Right renal pelvis (tissue), 4 donors: ENCODE measurements at places on chromosomes 2 and 18. TPM values are rescaled to one million over a fixed set of nuclear protein-coding genes. Genes with fewer than 3 reads are reported as not detected.

- DNase-seq = no peak
Observed at GRCh38 chr2:170505631-170506275, 209.4 kb upstream of the SP5 start.

POTEC gene
- not detected for polyA plus RNA-seq

DNA sequence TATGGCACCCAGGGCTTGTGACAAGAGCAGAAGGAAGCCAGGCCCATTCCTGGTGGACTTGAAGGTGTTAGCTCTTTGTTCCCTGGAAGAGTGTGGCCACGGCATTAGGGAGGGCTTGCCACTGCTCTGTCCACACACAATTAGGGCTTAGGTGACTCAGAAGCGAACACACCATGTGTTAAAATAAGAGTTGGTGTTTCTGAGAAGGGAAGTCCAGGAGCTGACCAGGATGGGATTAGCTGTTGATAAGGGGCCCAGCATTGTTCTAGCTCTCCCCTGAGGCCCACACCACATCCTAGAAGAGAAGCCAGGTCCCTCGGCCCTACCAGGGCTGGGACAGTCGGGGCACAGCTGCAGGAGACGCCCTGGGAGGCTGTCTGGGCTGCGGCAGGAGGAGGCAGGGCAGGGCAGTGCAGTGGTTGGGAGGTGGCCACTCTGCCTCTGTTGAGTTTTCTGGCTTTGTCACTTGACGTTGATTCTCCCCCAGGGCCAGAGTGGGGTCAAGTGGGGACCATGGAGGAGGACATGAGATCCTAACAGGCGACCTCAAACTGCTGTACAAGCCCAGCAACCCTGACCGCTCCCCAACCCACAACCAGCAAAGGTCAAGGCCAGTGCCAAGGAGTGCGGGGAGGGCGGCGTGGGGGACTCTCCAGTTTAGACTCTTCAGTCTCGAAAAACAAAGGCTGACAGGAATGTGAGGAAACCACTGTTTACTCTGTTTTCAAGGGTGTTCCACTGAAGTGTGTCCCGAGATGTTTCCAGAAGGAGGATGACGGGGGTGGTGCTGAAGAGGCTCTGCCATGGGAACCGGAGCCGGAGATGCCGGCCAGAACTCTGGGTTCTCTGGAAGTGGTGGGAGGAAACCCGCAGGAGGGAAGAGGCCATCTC is 16.8 kb downstream of the GNLY start:
- no peak for DNase-seq

GRCh38 chr2:32482471-32482870 is 125.6 kb downstream of the BIRC6 start:
- no peak for DNase-seq

KLHL41 gene
- 1.0 TPM for polyA plus RNA-seq

GRHL1 gene
- 5.7 TPM for polyA plus RNA-seq

- DNase-seq = no peak
Observed at GRCh38 chr2:8118940-8119781, 562.7 kb upstream of the ID2 start.

DNA sequence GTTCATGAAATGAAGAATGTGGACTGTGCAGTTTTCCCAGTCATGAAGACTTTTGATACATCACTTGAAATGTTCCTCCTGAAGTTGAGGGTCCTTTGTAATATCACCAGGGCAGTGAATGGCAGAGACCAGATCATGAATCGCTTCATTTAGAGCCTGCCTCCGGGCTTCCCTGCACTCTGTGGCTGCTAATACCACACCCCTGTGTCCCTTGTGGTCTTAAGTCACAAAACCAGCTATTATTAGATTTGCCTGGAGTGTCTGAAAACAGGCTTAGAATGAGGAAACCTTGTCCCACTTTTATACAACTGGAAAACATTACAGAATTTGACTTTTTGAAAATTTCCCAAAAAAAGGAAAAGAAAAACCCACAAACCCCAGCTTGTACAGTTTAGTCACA is 147.9 kb downstream of the MGAT5 start:
- DNase-seq = no peak

PMAIP1 gene
- polyA plus RNA-seq = 4.0 TPM

DNA sequence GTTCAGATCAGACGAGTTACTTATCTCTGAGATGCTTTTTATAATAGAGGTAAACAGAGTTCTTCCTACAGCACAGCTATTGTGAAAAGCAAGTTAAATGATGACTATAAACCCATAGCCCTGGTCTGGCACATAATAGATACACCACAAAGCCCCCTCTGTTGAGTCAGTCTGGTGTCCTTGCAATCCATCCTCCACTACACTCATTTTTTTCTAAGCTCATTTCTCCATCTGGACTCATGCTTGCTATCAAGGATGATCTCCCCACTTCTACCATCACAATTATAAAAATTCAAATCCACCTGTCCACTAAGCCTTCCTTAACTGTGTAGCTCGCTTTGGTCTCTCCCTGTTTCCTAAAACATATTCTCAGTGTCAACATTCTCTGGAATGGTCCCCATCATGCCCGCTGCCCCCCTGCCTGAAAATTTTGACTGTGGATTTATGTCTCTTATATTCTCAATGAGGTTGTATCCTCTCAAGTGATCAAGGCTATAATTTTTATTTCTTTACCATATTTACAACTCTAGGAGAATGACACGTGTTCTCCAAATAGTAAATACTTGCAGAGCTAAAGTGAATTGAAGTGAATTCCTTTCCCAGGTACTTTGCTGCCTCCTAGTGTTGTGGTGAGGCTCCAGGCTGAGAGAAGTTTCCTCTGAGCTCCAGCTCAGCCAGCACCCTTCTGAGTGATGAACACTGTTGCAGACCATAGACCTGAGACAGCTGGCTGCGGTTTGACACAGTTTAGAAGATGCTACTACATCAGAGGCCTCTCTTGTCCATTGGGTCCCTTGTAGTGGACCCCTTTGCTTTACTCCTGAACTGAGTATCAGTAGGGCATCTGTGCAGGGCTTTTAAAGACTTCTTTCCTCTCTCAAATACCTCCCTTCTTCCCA is 108.7 kb downstream of the DPP10 start:
- DNase-seq = peak; percentile 44

DNA sequence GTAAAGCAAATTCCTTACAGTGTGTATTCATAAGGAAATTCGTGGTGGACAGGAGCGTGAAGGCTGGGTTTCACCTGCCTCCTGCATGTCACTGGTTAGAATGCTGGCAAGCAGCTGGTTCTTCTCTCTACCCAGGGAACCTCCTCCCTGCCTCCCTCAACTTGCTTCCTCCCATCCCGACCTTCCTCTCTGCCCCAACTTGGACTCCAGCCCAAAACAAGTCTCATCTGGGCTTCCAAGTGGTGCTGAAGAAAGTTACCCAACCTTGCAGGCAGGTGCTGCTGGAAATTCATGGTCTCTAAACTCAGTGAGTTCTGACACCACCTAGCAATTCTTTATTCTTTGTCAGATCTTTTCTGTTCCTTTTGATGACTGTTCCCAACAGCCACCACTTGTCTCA is 184.5 kb downstream of the BCL2 start:
- no peak for DNase-seq

GRCh38 chr2:189232759-189233406 is 53.3 kb upstream of the COL5A2 start:
- no peak for DNase-seq

SYT4 gene
- 0.16 TPM for polyA plus RNA-seq

DAPL1 gene
- 62.1 TPM for polyA plus RNA-seq

ELP2 gene
- 82.7 TPM for polyA plus RNA-seq

DNA sequence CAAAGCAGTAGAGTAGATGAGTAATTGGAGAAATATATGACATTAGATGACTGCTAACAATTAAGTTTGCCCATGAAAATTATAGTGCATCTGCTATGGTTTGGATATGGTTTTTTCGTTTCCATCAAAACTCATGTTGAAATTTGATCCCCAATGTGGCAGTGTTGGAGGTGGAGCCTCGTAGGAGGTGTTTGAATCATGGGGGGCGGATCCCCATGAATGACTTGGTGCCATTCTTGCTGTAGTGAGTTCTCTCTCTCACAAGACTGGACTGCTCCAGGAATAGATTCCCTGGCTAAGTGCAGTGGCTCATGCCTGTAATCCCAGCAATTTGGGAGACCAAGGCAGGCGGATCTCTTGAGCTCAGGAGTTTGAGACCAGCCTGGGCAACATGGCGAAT is 9.7 kb upstream of the CUL3 start:
- DNase-seq = no peak

DNA sequence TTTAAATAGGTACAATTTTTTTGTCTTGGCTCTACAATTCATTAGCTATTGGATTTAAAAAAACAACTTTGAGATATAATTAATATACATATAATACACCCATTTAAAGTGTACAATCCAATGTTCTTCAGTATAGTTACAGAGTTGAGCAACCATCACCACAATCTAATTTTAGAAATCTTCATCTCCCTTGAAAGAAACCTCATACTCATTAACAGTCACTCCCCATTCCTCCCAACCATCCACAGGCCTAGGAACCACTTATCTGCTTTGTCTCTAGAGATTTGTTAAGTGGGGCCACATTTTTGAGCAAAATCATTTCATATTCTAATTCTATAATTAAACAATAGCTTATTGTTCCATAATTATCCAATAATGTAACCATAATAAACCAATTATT is 32.6 kb downstream of the MRPL33 start:
- DNase-seq = no peak

- no peak for DNase-seq
Observed at GRCh38 chr18:13470516-13471197, 252.1 kb downstream of the LDLRAD4 start.

DNA sequence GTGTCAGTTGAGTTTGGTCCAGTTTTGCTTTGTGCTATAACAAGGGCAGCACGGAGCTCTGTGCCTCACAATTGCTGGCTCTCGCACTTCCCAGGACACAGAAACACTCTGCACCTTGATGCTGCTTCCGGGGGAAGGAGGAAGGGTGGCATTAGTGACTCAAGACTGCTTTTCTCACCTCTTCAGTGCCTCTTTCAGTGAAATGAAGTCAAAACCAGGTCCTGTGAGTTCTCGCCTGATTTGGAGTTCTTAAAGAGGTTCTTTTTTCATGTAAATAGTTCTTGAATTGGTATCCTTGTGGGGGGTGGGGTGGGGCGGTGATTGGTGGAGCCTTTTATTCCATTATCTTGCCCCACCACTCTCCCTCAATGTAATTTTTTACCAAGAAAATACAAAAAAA is 91.5 kb upstream of the MYT1L start:
- DNase-seq = no peak

DNA sequence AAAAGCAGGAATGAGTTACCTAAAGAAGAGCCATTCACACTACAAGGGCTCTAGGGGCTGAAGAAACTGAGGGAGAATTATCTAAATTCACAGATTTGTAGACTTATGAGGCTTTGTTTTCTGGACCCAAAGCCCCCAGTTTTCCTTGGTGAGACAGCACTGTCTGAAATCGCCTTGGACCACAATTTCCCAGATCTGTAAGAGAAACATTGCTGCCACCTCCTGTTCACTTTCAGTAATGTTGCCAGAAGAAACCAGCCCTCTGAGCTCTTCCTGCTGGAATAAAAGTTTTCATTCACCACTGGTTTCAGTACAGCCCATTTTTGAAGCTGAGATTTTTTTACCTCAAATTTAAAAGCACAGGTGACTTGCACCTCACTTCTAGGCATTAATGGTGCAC is 169.2 kb downstream of the CDH20 start:
- DNase-seq = peak; percentile 45

- DNase-seq = no peak
Observed at GRCh38 chr2:68250196-68250595, 2.1 kb downstream of the PPP3R1 start.

GRCh38 chr2:40431600-40431955 is 20.3 kb downstream of the SLC8A1 start:
- DNase-seq = no peak

DNA sequence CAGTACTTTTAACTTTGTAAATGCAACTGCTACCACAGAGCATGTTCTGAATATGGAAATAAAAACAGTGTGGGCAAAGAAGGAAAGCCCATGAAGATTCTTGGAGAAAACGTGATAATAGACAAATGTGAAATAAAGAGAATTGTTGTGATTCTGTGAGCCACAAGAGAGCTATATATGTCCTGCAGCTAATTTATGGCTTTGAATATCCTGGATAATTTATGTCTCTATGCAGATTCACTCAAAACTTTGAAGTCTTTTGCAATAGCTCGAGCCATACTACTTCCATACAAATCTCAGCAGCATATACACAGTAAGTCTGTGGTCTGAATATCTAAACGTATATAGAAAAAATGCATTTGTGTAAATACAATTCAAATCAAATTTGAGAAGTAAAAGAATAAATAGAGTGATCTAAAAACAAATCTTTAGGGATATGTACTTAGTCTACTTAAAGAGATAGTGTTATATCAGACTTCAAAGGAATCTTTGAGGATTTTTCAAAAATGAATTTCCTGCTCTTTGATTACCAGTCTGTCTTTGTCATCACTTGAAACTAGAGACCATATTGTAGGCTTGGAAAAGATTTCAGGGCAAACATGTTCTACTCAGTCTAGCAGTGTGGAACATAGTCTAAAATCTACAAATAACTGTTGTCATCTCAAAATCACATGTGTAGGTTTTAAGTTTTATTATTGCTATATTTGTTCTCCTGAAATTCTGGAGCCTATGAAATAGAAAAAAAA is 107.1 kb downstream of the CSRNP3 start:
- no peak for DNase-seq

DNA sequence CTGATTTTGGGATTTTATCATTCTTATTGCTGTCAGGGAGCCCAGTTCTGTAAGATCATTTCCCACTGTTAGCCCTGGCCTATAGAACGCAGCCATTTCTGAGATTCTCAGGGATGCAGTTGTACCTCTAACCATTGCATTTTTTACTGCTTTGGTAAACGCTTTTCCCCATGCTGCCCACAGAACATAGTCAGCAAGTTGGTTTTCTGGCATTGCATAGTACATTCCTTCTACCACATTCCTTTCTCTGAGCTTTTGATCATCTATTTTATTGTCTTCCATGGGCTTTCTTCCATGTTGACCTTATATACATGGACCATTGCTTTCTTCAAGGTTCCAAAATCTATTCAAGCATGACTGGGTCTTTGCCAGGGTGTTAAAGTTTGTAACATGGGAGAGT is 86.8 kb upstream of the ST6GAL2 start:
- no peak for DNase-seq

DNA sequence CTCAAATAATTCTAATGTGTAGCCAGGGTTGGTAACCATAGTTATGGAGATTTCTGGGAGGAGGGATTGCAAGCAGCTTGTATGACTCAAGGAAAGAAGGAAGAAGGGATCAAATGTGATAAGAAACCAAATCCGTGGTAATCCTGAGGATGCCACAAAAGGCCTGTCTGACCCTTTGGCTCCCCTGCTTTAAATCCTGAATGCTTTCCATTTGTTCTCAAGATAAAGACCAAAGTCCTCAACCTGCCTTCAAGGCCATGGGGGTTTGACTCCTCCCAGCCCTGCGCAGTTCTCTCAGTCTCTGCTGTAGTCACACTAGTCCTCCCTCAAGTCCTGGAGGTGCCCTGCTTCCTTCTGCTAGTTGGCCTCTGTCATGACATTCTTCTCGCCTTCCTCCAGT is 74.0 kb downstream of the SUMO1 start:
- DNase-seq = no peak

MERTK gene
- polyA plus RNA-seq = 22.2 TPM

- no peak for DNase-seq
Observed at GRCh38 chr2:177730363-177730762, 337.8 kb downstream of the AGPS start.

CXCR1 gene
- polyA plus RNA-seq = not detected

ANKRD29 gene
- 0.59 TPM for polyA plus RNA-seq

HOXD9 gene
- polyA plus RNA-seq = 73.8 TPM
